NCI-H2227 treated with DMSO at 0.1 percent for 48 hours (cell line): ENCODE measurements at places on chromosomes 4 and X.
A peak's percentile ranks its signal among the peaks of the same experiment; 100 is the strongest.

- no peak for DNase-seq
Observed at GRCh38 chr4:58760737-58761136, 1650.6 kb upstream of the IGFBP7 start.

DNA sequence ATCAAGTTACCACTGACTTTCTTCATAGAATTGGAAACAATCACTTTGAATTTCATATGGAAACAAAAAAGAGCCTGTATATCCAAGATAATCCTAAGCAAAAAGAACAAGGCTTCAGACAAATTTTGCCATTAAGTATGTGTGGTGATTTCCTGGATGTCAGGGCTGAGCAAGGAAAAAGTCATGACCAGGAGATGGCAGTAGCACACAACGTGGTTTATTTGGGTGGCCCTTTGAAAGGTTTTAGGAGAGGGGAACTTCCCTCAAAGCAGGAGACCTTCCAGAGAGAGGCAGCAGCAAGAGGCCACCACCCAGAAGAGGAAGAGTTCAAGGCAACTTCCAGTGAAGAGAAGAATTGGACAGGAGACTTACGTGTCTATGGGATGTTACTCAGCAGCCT is 18.1 kb upstream of the ZXDB start:
- DNase-seq: no peak

DNA sequence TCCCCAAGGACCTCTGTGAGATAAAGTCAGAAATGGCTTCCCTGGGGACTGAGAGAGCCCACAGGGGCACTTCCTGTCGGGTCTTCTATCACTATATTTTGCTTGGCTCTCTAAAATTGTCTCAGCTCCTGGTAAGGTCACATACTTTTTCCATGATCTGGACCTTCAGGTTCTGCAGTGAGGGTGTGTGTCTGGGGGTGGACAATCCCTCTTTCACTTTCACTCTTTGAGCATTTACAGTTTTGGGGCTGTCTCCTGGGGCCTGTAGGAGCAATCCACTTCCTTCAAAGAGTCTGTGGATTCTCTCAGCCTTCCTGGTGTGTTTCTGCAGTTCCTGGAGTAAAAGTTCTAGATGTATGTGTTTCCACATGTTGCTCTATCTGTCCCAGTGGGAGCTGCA is 335.7 kb downstream of the FSTL5 start:
- no peak for DNase-seq

- no peak for DNase-seq
Observed at GRCh38 chr4:6983544-6984142, 59.5 kb upstream of the TADA2B start.

DNA sequence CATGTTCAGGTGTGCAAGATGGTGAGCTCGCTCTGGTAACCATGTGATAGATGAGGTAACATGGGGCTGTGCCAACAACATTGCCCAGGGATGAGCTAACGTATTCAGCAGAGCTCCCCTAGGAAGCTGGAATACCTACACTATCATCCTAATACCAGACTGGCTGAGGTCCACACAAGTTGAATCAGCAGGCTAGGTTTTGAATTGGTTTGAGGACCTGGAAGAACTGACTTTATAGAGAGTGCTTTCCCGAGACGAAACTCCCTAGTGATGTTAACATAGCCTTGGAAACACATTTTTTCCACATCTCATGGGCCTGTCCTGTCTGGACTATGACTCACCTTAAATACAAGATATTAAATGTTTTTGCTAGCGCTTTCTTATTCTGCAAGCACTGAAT is 56.7 kb downstream of the IGFBP7 start:
- DNase-seq: no peak

DNA sequence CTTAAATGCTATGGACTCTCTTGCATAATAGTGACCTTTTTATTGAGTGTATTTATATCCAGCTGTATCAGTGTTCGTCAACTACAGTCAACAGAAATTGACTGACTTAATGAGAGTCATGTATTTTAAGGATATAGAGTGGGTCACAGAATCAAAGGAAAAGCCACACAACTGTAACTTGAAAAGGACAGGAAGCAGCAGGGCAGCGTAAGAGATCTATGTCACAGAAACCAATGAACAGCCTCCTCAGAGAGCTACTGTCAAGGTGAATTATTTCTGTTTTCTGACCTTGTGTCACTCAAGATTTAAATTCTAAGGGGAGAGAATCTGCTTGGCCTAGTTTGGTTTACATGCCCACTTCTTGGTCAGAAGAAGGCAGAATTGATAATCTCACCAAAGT is 94.1 kb upstream of the FRAS1 start:
- no peak for DNase-seq

GRCh38 chr4:78379991-78380729 is 171.4 kb upstream of the ANXA3 start:
- DNase-seq: no peak

DNA sequence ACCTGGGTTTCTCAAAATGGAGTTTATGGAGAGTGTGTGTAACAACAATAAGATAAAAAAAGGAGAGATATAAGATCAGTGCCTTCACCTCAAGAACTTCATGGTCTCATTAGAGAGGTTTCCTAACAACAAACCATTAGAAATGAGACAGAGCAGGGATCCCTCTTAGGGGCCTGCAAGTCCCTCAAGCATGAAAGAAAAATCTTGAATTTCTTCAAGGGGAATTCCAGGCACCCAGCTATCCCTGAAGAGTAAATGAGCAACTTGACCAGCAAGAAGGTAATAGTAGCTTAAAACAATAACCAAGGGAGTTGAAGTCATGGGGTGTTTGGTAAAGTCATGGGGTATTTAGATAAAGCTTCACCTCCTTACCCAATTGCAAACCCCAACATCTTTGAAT is 49.7 kb upstream of the TLR3 start:
- DNase-seq: no peak

- peak; percentile 58 for DNase-seq
Observed at GRCh38 chrX:154046031-154046781, 26.5 kb upstream of the IRAK1 start.

DNA sequence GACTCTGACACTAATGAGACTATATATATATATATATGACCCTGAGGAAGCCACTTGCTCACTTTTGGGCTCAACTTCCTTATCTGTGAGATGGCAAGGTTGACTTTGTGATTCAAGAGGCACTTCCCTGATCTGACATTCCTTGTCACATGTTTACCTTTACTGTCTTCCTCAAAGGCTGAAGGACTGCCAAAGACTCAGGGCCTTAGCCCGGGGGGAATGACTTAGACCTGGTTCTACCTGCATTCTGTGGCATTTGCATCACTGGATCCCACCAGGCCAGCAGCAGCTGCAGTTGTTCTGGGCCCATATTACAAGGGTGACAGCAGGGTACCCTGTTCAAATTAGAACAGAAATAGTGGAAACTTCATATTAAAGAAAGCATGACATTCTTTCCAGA is 3.1 kb upstream of the HS6ST2 start:
- no peak for DNase-seq

DNA sequence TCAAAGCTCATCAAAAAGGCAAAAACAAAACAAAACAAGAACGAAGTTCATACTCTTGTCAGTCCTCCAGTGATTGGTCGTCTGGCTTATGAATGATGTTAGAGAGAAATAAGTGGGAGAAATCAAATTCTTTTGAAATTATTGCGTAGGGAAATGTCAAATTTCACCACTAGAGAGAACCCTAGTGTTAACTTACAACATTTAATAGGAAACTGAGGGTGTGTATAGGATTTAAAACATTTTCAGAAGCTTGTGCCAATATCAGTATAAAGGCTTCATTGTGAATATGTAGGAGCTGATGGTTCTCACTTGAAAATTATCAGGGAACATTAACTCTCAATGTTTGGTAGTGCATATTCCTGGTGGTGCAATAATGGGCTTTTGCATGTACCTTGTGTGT is 17.4 kb downstream of the ADH6 start:
- no peak for DNase-seq

DNA sequence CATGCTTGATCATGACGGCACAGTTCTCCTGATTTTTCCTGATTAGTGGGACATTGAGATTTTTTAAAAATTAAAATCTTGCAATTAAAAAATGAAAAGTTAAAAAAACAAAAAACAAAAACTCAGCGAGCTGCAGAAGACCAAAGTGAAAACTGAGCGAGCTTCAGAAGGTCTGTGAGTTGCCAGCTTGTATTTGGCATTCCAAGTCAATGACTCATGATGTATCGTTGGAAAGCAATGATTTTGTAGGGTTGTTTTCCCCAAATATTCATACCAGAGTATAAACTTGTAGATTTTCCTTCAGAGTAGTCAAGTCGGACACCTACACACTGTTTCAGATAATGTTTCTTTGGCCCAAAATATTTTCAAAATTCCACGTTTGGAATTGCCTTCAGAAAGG is 76.9 kb downstream of the LRRC66 start:
- DNase-seq: no peak

DNA sequence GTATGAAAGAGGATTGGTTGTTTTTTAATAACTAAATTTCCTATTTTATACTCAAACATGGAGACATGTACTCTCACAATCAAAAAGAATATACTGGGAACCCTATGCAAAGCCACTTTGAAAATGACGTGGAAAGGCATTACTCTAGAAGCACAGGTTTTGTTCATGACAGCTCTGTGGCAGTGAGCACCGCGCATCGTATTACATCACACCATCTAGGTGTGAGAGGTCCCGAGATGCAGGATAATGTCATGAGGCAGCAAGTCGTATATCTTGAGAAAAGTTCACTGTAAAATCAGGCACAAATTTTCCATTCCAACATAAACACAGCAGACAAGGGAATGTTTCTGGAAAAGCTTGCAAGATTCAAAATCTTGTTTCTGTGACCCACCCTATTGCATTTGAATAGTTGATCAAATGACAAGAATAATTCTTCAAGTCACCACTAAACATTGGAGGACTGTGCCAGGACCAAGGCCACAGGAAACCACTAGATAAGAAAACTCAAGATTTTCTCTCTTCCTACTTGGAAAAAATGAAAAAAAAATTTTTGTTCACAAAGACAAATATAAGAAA is 127.6 kb downstream of the LDB2 start:
- no peak for DNase-seq

DNA sequence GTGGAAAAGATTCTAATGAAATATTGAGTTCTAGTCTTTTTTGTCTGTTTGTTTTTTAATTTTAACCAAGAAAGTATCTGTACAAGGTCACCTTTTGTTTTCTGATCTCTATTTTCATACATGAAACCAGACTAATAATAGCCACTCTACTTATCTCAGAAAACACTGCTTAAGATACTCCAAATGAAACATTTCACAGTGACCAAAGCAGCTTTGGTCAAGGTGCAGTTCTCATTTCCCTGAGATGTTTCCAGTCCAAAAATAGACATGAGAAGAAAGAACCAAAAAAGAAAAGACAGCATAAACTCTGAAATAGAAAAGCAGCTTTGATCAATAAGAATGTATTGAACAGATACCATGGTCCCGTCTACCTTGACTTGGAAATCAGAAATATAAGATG is 782.8 kb downstream of the RAB28 start:
- no peak for DNase-seq

- no peak for DNase-seq
Observed at GRCh38 chr4:83709627-83710026, 173.7 kb downstream of the GPAT3 start.

GRCh38 chr4:126361287-126361686 is 1046.5 kb downstream of the FAT4 start:
- no peak for DNase-seq

- DNase-seq: peak; percentile 59
Observed at GRCh38 chr4:41360214-41360920, 103.6 kb downstream of the UCHL1 start.

- no peak for DNase-seq
Observed at GRCh38 chr4:24054910-24055309, 165.1 kb upstream of the PPARGC1A start.

GRCh38 chr4:38621028-38621684 is 42.8 kb upstream of the KLF3 start:
- no peak for DNase-seq

- no peak for DNase-seq
Observed at GRCh38 chrX:145818186-145819113, 821 bp downstream of the SLITRK2 start.

- no peak for DNase-seq
Observed at GRCh38 chrX:84205276-84205675, 17.3 kb upstream of the RPS6KA6 start.

- no peak for DNase-seq
Observed at GRCh38 chrX:103927030-103927429, 35.4 kb upstream of the TMSB15B start.

DNA sequence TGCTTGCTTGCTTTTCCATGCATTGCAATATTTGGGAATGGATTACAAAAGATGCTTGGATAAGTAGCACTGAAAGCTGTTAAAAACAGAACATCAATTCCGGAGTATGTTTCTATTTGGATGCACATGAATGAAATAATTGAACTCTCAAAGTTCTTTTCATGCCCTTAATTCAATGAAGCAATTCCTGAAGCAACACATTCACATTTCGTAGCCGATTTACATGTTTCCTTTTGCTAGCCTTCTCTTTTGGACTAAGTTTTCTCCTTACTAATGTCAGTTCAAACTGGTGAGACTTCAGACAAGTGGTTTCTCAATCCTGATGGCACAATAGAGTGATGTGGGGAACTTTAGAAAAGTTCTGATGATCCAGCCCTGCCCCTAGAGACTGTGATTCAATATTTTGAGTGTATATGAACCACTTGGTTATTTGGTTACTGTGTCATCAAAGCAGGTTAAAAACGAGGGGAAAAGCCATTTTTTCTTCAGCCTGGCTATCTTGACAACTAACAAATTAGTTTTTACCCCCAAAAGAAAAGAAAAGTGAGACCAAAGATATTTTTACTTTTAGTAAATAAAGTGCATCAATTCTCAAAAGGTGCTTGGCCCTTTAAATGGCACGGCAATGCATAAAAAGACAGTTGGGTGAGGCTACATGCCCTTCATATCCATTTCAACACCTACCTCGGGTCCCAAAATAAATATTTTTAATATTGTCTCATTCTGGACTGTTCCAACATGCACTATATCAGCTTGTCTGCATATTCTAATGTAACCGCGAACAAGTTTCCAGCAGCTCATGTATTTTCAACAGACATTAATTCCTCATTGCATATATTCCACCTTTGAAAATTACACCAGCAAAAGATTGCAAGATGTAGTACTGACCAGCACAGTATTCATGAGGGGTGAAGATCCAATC is 90.1 kb upstream of the RPL34 start:
- DNase-seq: no peak

GRCh38 chr4:107183155-107183774 is 147.2 kb upstream of the DKK2 start:
- DNase-seq: no peak

DNA sequence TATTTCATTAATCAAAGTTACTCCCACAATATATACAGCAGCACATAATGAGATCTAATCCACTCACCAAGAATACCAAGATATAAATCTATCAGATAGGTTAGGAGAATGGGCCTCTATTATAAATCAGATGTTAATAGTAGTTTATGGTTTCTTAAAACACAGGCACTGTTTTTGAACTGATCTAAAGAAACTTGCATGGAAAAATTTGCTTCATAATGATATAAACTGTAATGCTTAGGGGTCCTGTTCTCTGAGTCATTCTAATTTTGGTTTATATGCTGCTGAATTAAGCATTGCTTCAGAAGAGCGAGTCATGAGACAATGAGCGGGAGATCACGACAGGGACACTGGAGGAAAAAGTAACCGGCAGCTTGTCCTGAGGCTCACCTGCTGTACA is 113.3 kb upstream of the OTUD4 start:
- no peak for DNase-seq

- DNase-seq: no peak
Observed at GRCh38 chrX:124488412-124489161, 142.2 kb downstream of the SH2D1A start.

- peak; percentile 20 for DNase-seq
Observed at GRCh38 chrX:119236623-119237561, 807 bp downstream of the PGRMC1 start.

- no peak for DNase-seq
Observed at GRCh38 chr4:1599491-1600210, 84.5 kb downstream of the FAM53A start.

GRCh38 chr4:153471698-153472093 is 5.5 kb downstream of the TMEM131L start:
- DNase-seq: no peak
